Stimulated activated CD4-positive, alpha-beta T cell treated with anti-CD3 and anti-CD28 coated beads, Interleukin-2, amount 100 ng/mL, for 48 hours (primary cell): ENCODE measurements at places on chromosomes 11 and 22.

- no peak for DNase-seq
Observed at GRCh38 chr11:28223577-28223976, 115.4 kb downstream of the METTL15 start.

GRCh38 chr22:37582526-37582925, 2.6 kb upstream of the LGALS2 start:
- no peak for DNase-seq

GRCh38 chr11:27339941-27340340, 23.1 kb downstream of the CCDC34 start:
- DNase-seq: no peak

DNA sequence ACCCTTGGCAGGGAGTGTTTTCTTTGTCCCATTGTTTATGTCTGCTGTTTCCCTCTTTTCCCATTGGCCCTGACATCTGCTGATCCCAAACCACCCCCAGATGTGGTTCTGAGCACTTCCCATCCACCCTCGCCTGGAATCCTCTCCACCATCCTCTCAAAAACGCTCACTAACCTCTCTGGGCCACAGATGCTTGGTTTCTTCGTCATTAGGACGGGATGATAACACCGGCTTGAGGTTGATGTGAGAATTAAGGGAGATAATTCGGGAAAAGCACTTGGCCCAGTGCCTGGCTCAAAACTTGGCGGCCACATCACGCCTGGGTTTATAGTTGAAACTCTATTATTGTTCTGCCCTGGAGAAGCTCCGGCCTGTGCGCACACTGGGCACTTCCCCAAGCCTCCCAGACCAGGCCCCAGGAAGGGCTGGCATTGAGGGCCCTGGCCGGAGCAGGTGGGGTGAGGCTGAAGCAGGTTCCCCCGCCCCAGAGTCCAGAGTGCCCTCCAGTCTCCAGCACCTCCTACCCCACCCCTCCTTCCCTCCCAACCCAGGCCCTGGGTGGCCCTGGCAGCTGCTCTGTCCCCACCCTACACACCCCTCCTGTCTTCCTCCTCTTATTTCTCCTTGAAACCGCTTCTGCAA, 63.7 kb downstream of the CYTH4 start:
- no peak for DNase-seq

DNA sequence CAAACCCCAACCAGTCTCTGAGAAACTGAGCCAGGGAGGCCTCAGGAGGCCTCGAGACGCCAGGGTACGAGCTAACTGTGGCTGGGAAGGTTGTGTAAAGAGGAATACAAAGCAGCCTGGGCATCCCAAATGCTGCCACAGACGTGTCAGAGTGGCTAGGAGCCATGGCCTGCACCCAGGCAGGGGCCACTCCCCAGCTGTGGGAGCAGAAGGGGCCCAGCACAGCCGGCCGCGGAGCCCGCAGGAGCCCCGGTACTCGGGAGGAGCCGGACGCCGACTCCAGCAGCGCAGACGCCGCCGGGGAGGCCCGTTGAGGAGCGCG, 349.8 kb upstream of the B3GAT1 start:
- no peak for DNase-seq

DNA sequence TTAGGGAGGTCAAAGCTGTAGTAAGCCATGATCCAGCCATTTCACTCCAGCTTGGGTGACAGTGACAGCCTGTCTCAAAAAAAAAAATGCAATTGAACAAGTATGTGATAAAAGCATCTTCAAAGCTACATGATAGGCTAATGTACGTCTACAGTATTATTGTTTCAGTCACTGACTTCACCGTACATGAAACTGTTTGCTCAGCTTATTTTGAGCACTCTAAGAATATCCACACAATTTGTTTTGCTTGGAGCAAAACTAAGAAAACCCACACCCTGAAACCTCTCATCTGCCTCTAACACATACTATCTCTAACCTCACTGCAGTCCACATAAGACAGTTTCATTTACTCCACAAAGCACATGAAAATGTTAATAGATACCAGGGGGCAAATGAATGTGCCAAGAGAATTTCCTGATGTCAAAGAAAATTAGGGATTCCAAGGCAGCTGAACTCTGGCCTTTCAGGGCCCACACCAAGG, 60.7 kb downstream of the KCNA4 start:
- no peak for DNase-seq

DNA sequence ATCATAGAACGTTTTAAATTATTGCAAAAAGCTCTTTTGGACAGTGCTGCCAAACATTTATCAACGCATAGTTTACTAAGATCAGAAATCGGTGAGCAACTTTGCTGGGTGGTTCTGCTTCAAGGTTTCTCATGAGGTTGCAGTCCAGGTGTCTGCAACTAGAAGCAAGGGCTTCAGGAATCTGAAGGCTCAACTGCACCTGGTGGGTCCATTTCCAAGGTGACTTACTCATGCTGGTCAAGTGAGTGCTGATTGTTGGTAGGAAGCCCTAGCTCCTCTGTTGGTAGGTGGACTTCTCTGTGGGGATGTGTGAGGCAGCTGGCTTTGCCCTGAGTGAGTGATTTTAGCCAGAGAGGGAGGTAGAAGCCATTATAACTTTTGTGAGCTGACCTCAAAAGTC, 22.5 kb downstream of the ARHGEF12 start:
- no peak for DNase-seq
